ENCODE measurements at places on chromosomes 3 and 15. TPM values are rescaled to one million over a fixed set of nuclear protein-coding genes. Genes with fewer than 3 reads are reported as not detected.

Gene C3orf22
- total RNA-seq: not detected

Gene GPR62
- total RNA-seq: not detected

Gene TMEM40
- not detected for total RNA-seq

- no peak for DNase-seq
- no peaks in the 10 kb centered on the region for H3K27me3 ChIP-seq
- H3K4me1 ChIP-seq: no peaks in the 10 kb centered on the region
- H3K4me3 ChIP-seq: no peak overlapping the region
- H3K36me3 ChIP-seq: no peaks in the 10 kb centered on the region
- H3K27ac ChIP-seq: no peak overlapping the region
These were observed 406.2 kb downstream of the MFSD1 start for GRCh38 chr3:159208050-159208449.

GRCh38 chr3:141388823-141389621 is 20.7 kb downstream of the ZBTB38 start:
- peak overlapping the region; percentile 29 for H3K4me3 ChIP-seq
- H3K27me3 ChIP-seq: peaks cover 12% of the 10 kb centered on the region
- DNase-seq: no peak
- H3K4me1 ChIP-seq: peaks cover 14% of the 10 kb centered on the region
- H3K36me3 ChIP-seq: no peaks in the 10 kb centered on the region

DNA sequence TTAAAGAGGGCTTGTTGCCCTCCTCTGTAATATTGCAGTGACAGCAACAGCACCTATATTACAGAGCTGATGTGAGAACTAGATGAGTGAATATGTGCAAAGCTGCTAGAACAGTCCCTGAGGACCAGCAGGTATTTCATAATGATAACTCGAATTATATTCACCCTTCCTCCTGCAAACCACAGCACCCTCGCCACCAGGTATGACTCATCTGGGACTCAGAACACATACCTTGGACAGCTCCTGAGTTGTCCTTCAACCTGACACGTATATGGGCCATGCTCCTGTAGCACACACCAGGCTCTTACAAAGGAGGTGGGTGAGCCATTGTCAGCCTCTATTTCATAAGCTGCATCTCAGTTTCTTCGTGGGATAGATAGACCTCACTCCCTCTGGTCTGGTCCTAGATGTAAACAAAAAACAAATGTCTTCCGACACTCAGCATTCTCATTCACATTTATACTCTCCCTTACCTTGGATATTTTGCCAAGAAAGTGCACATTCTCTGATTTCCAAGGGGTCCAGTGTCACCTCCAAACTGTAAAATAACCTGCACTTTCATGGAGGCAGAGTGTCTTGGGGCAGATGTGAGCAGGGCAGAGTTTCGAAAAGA is 124.5 kb downstream of the TLE3 start:
- H3K27ac ChIP-seq: no peak overlapping the region
- H3K4me3 ChIP-seq: no peak overlapping the region
- H3K27me3 ChIP-seq: peaks cover 21% of the 10 kb centered on the region
- peak; percentile 55 for DNase-seq

DNA sequence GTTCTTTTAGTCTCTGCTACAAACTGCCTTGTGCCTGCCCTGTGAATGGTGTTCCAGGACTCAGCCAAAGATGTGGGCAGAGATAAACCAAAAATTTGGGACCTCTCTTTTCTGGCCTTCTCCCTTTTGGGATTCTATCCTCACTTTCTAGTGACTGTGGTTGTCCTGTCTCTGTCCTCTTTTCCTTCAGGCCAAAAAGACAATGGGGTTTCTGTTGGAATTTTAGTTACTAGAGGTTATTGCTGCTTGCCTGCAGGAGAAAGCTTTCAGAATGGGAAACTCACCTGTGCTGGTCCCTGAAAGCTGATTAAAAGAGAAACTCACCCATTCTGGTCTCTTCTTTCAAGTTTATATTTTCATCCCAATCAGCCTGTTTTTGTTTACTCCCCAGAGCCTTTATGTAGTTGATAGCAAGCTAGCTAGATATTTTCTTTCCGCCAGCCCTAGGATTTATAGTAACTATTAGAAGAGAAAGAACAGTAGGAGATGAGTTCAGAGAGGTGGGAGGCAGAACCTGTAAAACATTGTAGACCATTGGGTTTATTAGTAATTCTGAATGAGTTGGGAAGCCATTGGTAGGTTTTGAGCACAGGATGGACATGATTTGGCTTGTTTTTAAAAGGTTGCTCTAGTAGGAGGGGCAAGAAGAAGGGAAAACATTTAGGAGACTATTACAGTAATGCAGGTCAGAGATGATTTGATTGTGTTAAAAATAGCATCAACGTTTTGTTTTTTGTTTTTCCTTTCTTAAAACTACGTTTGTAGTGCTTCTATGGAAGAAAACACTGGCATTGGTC is 138.9 kb downstream of the TCF12 start:
- H3K27me3 ChIP-seq: no peaks in the 10 kb centered on the region
- H3K36me3 ChIP-seq: peaks cover 7% of the 10 kb centered on the region
- no peak overlapping the region for H3K27ac ChIP-seq
- H3K4me1 ChIP-seq: peaks cover 9% of the 10 kb centered on the region
- H3K4me3 ChIP-seq: no peak overlapping the region

DNA sequence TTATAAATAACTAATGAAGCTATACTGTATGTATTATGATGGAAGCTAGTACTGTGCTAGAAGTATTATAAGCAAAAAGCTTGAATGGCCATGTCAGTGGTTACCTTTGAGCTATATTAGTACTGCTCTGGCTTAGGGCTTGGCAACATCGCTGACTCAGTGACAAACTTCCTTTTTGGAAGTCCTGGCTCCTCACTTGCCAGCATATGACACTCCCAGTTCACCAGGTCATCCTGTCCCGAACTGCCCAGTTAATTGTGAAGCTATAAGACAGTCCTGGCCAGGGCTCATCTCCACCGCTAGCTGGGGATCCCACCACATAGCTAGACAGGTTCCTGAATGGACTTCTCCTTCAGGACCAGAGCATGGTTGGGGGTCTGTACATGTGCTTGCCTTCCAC is 31.9 kb downstream of the RAB8B start:
- no peak for DNase-seq
- peaks cover 49% of the 10 kb centered on the region for H3K4me1 ChIP-seq
- no peak overlapping the region for H3K4me3 ChIP-seq

- no peaks in the 10 kb centered on the region for H3K4me1 ChIP-seq
- DNase-seq: no peak
- H3K27ac ChIP-seq: no peak overlapping the region
- H3K27me3 ChIP-seq: no peaks in the 10 kb centered on the region
- no peak overlapping the region for H3K4me3 ChIP-seq
- H3K36me3 ChIP-seq: no peaks in the 10 kb centered on the region
These were observed 65.7 kb downstream of the FBLN2 start for GRCh38 chr3:13614607-13615006.

Measured in activated CD4-positive, alpha-beta T cell treated with anti-CD3 and anti-CD28 coated beads, Interleukin-2, amount 10 ng/mL, durations not matched to agents 7 days and 5 days (primary cell).